Activated CD8-positive, alpha-beta memory T cell treated with anti-CD3 and anti-CD28 coated beads for 1 hour (primary cell): ENCODE measurements at places on chromosomes 5 and 9.

DNA sequence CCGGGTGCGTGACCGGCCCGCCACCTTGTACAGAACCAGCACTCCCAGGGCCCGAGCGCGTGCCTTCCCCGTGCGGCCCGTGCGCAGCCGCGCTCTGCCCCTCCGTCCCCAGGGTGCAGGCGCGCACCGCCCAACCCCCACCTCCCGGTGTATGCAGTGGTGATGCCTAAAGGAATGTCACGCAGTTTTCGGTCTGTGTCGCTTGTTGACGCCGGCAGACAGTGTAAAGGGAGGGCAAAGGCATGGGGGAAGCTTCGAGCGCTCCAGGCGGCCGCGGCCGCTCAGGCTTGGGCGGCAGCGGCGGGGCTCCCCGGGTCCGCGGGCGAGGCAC, 1.3 kb downstream of the LRRC26 start:
- no peak for DNase-seq

- DNase-seq = no peak
Observed at GRCh38 chr9:100492952-100493351, 20.0 kb downstream of the TMEFF1 start.

DNA sequence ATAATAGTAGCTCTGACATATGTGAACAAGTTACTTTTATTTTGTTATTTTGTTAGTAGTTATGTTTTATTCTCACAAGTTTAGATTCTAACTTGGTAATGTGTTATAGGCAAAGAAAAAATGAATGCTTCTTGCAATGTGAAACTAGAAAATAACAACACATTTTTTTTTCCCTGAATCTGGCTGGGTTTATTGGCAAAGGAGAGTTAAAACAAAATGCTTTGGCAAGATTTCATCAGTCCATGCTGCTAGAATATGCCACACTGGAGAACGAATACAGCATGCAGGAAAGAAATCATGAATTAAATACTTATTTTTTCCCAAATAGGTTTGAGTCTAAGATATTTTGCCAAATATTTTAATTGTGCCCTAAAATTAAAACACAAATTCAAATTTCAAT, 1048.1 kb upstream of the ACO1 start:
- no peak for DNase-seq

DNA sequence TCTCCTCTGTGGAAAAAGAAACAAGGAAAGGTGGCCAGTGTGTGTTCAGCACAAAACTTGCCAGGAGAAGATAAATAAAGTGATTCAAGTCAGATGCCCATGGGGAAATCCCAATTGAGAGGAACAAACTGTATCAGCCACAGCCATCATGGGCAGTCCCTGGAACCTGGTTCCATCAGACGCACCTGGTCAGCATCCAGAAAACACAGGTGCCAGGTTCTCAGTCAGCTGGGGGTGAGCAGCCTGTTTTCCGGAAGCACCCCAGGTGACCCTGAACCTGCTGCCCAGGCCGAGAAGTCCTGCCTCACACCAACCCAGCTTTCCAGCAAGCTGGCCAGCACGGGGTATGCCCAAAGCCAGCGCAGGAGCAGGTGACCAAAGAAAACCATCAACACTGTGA, 30.5 kb downstream of the PTCH1 start:
- DNase-seq = no peak

GRCh38 chr9:131999692-132000551, 79.7 kb downstream of the MED27 start:
- DNase-seq = no peak

GRCh38 chr5:80615266-80615914, 39.1 kb upstream of the MSH3 start:
- DNase-seq = no peak

- DNase-seq = no peak
Observed at GRCh38 chr9:138053996-138054752, 176.6 kb downstream of the CACNA1B start.

GRCh38 chr5:57184322-57184721, 10.5 kb downstream of the GPBP1 start:
- DNase-seq = no peak

GRCh38 chr9:124696101-124696500, 75.0 kb downstream of the NR6A1 start:
- no peak for DNase-seq

GRCh38 chr9:121568343-121569265, 69.0 kb upstream of the GGTA1 start:
- no peak for DNase-seq

- no peak for DNase-seq
Observed at GRCh38 chr9:124939944-124940343, 939 bp downstream of the GOLGA1 start.

- no peak for DNase-seq
Observed at GRCh38 chr9:1946526-1947283, 68.4 kb upstream of the SMARCA2 start.

DNA sequence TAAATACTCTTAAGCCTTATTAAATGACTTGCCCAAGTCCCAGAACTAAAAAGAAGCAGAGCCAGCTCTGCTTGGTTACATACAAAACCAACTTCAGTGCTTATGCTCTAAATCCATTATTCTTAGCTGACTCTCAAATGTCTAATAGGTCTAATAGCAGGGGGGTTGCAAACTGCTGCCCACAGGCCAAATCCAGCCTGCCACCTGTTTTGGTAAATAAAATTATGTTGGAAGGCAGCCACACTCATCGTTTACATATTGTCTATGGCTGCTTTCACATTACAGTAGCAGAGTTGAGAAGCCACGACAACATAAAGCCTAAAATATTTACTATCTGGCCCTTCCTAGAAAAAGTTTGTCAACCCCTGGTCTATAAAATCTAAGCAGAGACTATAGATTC, 69.0 kb downstream of the KLHL3 start:
- DNase-seq = no peak

DNA sequence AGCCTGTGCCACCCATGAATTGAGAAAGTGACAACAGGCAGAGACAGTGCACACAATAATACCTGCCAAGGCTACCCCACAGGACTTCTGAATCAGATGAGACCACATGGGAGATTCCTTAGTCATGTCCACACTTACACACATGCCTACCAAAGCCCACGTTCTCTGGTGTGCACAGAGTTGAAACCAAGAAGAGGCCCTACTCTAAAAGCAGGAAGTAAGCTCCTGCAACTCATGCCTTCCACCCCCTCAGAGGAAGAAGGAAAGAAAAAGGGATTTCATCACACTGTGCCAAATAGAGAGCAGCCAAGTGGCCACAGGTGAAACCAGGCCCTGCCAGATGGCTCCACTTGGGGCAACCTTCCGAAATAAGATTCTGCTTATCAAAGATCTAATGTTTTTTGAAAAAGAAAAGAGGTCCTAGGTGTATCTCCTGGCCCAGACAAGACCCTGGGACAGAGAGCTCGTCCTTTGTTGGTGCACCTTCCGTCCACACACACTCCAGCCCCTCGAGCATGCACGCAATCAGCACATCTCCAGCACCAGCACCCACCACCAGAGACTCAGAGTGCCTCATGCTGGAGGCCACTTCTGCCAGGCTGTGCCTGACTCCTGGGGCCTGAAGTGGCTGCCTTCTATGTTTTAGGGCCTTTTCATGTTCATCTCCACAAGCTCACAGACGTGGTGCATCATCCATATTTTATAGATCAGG, 114.6 kb upstream of the SPOCK1 start:
- no peak for DNase-seq

GRCh38 chr9:76927540-76928240, 21.8 kb upstream of the PRUNE2 start:
- no peak for DNase-seq

GRCh38 chr5:73137563-73138530, 17.5 kb downstream of the TMEM171 start:
- DNase-seq = no peak

GRCh38 chr5:57816108-57816507, 333.5 kb upstream of the ACTBL2 start:
- DNase-seq = no peak

GRCh38 chr9:135163023-135163780, 75.7 kb downstream of the OLFM1 start:
- DNase-seq = no peak

DNA sequence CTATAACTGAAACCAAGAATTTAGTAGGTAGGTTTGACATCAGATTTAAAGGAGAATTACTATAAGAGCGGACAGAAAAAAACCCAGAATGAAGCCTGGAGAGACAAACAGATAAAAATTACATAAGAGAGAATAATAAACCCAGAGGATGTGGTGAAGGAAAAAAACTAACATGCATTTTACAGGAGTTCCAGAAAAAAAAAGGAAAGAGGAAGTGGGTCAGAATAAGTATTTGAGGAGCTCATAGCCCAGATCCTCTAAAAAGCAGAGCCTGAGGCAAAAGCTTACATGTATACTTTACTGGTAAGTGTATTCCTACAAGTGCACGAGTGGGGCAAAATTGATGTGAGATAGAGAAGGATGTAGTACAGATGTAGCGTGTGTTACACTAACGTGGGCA, 43.1 kb upstream of the NAA35 start:
- DNase-seq = no peak

DNA sequence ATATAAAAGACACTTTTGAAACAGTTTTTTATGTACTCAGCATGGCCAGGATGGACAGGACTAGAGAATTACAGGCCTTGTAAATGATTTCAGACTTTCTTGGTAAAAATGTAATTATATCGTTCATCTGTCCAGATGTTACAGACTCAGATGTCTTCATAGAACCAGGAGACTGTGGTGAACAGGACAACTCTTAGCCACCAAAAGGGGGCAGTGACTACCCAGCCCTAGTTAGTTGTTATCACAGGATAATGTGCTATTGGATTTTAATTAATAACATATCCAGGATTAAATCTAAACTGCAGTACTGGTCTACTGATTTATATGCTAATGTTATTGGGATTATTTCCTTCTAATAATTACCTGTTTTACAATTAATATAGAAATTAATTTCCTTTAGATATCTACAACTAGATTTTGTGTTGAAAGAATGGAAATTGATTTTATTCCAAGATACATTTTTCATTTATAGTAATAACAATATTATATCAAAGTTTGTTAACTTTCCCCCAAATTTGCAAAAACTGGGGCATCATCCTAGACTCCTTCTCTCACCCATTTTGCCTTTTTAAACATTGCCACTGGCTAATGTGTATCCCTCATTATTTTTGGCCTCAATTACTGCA, 99.4 kb downstream of the MTREX start:
- DNase-seq = no peak

- DNase-seq = no peak
Observed at GRCh38 chr9:14238518-14238917, 75.4 kb downstream of the NFIB start.

- no peak for DNase-seq
Observed at GRCh38 chr9:35172878-35173277, 11.1 kb downstream of the UNC13B start.

DNA sequence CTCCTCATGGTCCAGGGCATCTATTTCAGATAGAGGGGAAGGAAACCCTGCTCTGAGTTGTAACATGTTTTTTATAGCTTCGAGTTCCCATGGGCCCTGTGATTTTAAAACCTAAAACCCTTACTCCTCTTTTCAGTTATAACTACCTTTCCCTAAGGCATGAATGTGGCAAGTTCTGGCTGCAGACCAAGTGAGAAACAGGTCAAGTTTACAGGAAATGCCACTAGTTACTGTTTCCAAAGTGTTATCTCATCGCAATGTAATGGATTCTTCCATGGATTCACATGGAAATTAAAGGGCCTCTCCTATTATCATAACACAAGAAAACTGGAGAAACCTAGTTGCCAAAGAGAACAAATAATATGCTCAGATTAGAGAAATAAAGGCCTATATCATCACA, 574.5 kb upstream of the GRAMD2B start:
- no peak for DNase-seq

GRCh38 chr5:162593881-162594280, 526.3 kb downstream of the GABRG2 start:
- DNase-seq = no peak

GRCh38 chr5:135457424-135458071, 5.4 kb upstream of the TIFAB start:
- peak; percentile 35 for DNase-seq

GRCh38 chr5:122972877-122973276, 63.6 kb downstream of the PPIC start:
- no peak for DNase-seq

DNA sequence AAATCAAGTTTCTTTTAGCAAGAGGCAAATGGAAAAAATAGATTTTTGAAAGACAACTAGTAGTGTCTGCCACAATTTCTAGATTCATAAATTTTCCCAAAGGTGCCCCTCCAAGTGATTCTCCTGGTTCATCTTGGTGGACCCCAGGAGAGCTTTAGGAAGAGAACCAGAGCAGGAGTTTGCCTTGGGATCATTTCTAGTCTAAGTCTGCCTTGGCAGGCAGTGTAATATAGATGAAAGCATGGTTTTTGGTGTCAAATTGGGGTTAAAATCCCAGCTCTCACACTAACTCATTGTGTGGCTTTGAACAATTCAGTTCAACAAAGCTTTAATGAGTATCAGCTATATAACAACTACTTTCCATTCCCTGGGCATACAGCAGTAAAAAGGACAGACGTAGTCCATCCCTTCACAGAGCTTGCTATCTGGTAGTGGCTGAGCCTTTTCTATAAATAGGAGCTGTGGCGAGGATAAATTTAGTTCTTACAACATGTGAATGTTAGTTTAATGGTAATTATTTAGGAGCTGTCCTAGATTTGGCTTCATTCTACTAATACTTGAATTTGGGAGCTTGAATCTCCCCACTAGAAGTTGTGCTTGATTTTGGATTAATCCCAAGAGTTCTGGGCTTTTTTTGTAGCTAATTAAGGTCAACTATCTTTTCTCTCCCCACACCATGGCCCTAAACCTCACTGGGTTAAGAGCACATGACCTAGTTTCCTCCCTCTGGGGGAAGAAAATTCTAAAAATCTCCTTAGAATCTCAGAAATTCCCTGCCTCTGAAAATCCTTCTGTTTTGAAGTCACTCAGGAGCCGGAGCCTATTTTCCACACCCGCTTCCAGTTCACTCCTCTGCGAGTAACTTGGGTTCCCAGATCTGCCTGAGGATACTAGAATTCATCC, 197.8 kb downstream of the PCSK1 start:
- no peak for DNase-seq

- no peak for DNase-seq
Observed at GRCh38 chr9:81601639-81602623, 87.4 kb downstream of the TLE1 start.

- no peak for DNase-seq
Observed at GRCh38 chr9:89473762-89474469, 24.0 kb downstream of the SEMA4D start.

GRCh38 chr5:134446938-134447337, 35.3 kb upstream of the CDKN2AIPNL start:
- DNase-seq = no peak

- DNase-seq = no peak
Observed at GRCh38 chr9:102474357-102474756, 520.8 kb upstream of the CYLC2 start.

DNA sequence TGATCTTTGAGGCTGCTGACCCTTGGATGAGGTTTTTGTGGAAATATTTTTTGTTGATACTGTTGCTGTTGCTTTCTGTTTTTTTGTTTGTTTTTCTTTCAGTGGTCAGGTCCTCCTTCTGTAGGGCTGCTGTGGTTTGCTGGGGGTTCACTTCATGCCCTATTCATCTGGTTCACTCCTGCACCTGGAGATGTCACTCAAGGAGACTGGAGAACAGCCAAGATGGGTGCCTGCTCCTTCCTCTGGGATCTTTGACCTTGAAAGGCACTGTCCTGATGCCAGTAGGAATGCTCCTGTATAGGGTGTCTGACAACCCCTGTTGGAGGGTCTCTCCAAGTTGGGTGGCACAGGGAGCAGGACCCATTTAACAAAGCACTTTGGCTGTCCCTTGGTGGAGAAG, 67.0 kb upstream of the ACTBL2 start:
- no peak for DNase-seq

- no peak for DNase-seq
Observed at GRCh38 chr9:85079349-85079748, 409.8 kb downstream of the NTRK2 start.
